ENCODE measurements at places on chromosomes 1 and 21.

DNA sequence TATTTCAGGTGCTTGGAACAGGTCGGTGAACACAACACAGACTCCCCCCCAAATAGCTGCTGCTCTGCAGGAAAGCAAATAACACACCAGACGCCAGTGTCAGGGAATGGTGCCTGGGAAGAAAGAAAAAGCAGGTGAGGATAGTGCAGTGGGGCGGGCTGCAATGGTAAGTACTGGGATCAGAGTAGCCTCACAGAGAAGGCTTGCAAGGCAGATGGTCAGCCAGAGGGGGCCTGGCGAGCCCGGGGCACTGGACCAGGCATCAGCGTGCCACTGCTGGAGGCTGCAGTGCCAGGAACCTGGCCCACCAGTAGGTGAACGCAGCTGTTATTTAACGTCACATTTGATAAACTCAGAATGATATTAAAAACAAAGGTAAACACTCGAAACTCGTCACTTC is 60.0 kb downstream of the POFUT2 start:
- no peak for DNase-seq

DNA sequence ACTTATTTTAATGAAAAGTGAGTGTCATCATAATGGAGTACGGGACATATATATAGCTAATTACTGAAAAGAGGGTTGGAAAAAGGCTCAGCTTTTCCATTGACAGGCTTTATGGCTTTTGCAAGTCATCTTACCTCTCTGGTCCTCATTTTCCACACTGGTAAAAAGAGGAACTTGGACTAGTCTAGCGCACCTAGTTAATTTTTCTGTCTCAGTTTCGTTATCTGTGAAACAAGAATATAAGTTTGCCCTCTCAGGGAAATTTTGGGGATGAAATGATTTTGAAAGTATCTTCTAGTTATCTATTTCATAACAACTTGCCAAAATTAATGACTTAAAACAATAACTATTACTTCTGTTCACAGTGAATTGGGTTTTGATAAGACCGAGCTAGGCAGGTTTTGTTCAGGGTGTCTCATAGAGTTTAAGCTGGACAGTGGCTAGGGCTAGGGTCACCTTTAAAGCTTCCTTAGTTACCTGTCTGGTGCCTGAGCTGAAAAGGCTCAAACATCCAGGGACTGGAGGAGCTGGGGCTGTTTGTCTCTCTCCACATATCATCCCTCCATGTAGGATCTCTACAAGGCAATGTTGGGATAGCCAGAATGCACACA is 91.7 kb downstream of the TYW3 start:
- DNase-seq, result no peak

DNA sequence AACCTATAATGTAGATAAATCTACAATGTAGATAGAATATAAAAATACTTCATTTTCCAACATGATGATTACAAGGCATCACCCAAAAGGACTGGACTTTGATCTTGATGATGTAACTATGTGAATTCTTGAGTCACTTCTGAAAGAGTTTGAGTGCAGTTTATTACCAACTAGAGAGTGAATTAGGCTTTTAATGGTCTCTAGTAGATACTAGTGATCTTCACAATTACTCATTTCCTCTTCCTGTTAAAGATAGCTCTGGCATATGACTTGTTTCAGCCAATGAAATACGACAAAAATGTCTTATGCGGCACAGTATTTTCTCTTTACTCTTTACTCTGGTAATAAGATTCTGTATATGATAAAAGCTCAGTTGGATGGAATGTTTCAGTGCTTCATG is 1588.1 kb upstream of the B3GALT2 start:
- no peak for DNase-seq

DNA sequence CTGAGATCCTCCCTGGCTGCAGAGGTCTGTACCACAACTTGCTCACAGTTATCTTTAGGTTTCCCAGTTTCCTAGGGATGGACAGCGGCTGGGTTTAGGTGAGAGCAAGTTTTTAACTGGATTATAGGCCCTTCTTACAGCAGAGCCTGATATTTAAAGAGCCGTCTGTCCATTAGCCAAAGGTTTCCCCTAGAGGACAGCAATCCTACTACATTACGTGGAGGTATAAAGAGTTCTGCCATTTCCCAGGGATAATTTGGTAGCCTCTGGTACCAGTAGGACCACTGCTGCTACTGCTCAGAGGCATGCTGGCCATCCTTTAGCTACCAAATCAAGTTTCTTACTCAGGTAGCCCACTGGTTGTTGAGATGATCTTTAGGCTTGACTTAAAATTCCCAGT is 21.9 kb upstream of the FCGR2A start:
- DNase-seq, result no peak

DNA sequence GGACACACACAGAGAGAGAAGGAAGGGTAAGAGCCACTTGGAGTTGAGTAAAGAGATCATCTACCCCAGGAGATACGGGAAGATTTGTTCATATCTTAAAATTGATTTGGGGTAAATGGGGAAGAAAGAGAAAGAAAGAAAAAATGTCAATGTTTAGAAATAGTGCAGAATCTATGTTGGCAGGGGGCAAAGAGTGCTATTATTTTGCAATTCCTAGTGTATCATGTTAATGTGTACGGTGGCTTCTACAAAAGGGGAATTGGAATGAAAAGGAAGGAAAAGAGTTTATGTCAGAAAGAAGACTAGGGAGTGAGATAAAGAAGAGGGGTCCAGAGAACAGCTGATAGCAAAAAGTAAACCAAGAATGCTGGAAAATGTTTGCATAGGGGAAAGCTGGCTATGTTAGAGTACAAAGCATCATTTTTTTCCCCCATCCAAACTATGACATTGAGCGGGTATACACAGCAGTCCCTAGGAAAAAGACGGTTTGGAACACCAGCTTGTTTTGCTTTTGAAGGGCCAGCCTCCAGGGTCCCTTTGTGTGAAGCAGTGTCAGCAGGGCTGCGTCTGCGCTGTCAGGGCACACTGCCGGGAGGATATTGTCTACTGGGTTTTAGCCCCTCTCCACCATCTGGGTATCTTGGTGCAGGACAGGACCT is 10.8 kb downstream of the LRRC8D start:
- no peak for DNase-seq

GRCh38 chr1:213826891-213827290 is 160.9 kb upstream of the PROX1 start:
- no peak for DNase-seq

DNA sequence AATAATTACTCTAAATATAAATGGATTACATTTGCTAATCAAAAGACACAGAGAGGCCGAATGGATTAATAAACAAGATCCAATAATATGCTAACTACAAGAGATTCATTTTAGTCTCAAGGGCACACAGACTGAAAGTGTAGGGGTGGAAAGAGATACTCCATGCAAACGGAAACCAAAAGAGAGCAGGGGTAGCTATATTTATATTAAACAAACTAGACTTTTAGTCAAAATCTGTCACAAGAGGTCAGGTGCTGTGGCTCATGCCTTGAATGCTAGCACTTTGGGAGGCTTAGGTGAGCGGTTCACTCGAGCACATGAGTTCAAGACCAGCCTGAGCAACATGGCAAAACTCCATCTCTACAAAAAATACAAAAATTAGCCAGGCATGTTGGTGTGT is 33.6 kb upstream of the DISP1 start:
- no peak for DNase-seq

DNA sequence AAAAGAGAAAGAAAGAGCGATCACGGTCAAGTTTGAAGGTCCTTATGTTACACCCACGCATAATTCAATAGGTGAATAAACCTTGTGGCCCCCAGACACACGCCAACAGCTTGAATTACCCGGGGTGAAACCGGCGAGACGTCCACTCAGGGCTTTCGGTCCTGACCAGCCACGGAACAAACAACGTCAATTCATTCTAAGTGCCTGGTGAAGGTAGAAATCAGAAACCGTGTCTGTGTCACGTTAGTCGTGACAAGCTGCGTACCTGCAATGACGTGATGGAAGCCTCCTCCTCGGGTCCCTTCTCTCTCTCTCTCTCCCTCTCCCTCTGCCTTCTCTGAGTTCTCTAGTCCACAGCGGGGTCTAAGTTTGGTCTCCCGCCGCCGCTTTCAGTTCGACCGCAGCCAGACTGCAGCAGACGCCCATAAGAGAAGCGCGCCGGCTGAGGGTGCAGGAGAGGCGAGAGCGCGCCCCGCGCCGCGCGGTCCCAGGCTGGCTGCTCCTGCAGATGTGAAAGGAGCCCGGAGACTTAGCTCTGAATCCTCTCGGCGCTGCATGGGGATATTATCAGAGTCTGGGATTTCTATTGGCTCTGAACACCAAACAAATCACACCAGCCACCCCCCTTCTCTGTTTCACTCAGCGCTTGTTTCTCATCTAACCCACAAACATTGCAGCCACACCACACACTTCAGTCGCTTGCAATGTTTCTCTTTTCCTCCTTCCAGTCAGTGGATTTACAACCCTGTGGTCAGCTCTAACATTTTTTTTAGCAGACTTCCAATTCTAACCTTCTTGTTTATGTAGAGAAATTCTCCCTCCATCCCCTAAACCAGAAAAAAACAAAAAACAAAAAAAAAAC is at the start of gene GREM2:
Gene GREM2, minus strand, starts transcription at position 537 of the 862 bp plus-strand sequence. CDS start 118,680 bp downstream, outside the sequence.
- DNase-seq, result peak; percentile 50

- no peak for DNase-seq
Observed at GRCh38 chr1:178498896-178499675, 2.3 kb upstream of the CLEC20A start.

- no peak for DNase-seq
Observed at GRCh38 chr1:225257081-225257480, 170.8 kb downstream of the LBR start.

DNA sequence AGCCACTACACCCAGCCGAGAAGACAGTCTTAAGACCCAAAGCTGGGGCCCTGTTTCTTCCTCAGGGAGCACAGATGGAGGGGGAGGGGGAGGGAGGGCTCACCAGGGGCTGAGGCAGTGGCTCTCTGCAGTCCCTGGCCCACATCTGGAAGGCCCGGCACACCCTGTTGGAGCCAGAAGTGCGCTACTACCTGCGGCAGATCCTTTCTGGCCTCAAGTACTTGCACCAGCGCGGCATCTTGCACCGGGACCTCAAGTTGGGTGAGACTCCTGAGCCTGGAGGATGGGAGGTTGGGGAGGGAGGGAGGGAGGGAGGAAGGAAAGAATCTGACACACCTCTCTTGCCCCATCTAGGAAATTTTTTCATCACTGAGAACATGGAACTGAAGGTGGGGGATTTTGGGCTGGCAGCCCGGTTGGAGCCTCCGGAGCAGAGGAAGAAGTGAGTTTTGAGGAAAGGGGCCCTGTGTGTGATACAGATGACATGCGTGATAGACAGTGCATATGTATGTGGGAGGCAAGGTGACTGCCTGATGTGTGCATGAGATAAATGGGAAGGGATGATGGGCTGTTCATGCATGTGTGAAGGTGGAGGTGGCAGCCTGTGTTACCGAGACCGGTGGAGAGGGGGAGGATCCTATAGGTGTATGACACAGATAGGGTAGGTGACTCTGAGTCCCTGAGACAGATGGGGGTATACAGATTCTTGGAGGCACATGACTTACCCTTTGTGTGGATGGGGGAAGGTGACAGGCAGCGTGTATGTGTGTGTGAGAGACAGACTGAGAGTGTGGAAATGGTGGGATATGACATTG is 1.5 kb downstream of the PLK3 start:
- peak; percentile 45 for DNase-seq

DNA sequence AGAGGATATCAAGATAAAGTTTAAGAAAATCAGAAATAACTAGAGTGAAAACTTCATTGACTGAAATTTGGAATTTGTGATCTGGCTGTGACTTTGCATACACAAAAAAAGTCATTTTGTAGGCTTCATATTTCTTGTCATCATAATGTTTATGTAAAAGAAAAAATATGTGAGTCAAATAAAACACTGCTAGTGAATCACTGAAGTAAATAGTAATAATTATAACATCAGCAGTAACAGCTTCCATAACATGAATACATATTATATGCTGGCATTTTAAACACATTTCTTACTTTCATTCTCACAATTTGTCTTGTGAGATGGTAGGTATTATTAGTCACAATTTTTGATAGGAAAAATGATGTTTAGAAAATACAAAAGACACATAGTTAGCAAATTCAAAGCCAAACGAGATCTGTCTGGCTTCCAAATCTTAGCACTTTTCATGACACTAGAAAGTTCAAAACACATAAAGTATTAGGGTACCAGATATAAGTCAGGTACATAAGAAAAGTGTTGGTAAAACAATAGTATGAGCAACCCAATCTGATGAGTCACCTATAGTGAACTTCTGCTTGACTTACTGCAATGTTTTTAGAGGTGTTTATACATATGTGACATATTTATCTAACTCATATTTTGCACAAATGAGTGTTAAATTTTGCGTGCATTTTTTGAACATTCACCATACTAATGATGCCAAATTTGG is 241.0 kb upstream of the SNX7 start:
- no peak for DNase-seq

- DNase-seq, result peak; percentile 49
Observed at GRCh38 chr21:36330904-36331303, 10.9 kb downstream of the MORC3 start.

- no peak for DNase-seq
Observed at GRCh38 chr1:53298045-53298637, 29.7 kb downstream of the LRP8 start.

All from central memory CD4-positive, alpha-beta T cell (primary cell).